ENCODE measurements at places on chromosomes 4 and X.

DNA sequence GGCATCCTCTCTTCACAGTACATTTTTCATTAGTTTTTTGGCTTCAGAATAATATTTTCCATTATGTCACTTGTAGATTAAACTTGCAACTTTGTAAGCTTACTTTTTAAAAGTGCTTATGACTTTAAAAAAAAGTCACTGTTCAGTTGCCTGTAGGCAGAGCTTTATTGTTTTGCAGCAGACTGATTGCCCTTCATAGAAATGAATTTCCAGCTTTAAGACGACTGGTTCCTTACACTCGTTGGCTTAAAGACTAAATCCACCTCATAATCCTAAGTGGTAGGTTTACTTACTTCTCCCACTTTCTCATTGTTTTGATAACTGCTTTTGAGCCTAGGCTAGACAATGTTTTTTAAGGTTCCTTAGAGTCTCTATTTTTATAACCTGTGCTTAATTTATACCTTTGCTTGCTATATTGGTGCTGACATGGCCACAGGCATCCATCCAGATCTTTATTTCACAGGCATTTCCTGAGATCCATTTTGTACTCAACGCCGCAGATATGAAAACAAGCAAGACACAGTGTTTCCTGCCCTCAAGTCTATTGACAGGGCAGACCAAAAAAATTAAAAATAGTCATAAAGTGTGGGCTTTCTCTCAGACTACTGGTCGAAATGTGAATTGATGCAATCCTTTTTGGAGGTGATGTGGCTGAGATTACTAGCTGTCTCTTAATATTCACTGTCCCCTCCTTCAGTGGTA lies 12.6 kb upstream of the IL13RA2 start:
- no peak for DNase-seq

GRCh38 chr4:67122029-67122428 lies 423.3 kb downstream of the CENPC start:
- no peak for DNase-seq

DNA sequence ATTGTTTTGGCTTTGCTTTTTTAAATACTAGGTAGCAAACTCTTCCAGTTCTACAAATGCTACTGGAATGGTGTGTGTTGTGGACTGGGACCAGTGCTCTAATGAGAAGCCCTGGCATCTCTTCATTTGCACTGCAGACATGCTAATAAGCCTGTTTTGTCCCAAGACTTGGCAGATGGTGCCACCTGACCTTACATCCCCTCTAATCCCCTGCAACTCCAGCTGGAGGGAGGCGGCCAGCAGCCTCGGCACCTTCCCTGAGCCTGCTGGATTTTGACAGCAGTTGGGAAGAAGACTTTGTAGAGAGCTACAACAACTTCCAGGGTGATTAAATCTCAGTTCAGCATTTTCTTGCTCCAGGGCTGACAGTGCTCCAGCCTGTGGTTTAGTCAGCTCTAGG lies 200.0 kb downstream of the DCLK2 start:
- DNase-seq: no peak

GRCh38 chr4:7781993-7782392 lies 157.7 kb downstream of the AFAP1 start:
- DNase-seq: no peak

DNA sequence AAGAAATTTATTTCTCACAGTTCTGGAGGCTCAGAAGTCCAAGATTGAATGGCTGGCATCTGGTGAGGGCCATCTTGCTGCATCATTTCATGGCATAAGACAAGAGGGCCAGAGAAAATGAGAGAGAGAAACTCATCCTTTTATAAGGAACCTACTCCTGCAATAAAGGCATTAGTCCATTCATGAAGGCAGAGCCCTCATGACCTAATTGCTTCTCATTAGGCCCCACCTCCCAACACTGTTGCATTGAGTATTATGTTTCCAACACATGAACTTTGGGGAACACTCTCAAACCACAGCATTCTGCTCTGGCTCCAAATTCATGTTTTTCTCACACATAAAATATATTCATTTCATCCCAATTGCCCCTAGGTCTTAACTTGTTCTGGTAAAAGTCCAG lies 14.2 kb downstream of the RNF175 start:
- DNase-seq: no peak

- DNase-seq: no peak
These were observed 222.3 kb downstream of the CPE start for GRCh38 chr4:165600959-165601683.

DNA sequence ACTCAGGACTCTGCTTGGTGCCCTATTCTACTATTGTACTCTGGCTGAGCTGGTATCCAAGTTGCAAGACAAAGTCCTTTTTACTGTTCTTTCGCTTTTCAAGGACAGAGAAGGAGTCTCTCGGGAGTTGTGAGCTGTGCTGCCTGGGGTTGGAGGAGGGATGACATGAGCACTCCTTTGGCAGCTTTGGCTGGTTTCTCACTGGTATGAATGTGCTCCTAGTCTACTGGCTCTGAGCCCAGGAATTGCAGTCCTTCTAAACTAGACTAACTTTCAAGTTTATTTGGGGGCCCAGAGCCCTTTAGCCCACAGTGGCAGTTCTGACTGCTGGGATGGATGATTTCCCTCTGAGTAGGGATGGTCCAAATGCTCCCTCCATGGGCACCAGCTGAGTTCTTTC lies 997.1 kb downstream of the RAB28 start:
- no peak for DNase-seq

DNA sequence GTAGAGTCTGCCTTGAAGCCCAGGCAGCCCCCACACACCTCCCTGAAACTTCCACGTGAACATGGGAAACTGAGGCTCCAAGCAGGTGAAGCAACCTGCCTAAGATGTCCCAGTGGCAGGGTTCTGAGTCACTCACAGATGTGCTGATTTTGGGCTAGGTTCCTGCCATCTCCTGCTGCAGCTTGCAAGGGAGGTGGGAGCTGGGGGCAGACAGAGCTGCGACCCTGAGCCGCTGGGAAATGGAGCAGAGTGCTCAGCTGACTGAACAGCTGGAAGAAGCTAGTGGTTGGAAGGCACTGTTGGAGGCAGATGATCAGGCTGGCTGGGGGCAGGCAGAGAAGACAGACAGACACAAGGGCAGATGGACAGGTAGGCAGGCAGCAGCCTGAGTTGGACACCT lies 3.6 kb upstream of the FATE1 start:
- DNase-seq: no peak

- peak; percentile 27 for DNase-seq
These were observed at the start of gene GPRASP2 for GRCh38 chrX:102712216-102712966. Gene GPRASP2 (plus strand): TSS chrX:102712448. CDS start chrX:102714870, 2,422 bp downstream.

DNA sequence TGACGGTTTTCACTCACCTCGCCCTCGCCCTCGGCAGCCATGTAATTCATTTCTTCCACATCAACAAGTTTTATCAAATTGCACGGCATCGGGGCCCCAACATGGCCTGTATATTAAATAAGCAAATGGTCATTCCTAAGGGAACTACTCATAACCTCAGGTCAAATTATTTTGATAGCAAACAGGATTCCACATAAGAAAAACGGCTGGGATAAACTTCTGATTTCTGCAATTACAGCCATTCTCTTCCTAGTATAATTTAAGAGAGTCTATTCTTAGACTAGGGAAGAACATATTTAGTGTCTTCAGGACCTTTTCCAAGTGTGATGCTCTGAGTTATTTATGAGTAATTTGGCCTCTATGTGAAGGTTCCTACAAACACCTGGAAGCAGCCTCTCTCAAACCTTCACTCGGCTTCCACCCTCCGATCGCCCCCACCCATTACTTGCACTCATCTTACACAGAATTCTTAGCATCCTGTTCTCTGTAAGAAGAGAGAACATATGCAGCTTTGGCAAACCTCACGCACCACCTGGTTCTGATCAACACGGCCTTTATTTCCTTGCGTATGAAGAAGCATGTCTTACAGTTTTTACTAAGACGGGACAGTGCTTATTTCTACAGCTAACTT lies 29.4 kb upstream of the CENPU start:
- DNase-seq: no peak

GRCh38 chrX:129653971-129654651 lies 645 bp downstream of the APLN start:
- no peak for DNase-seq

GRCh38 chr4:166290426-166290825 lies 417.4 kb downstream of the TLL1 start:
- DNase-seq: no peak

GRCh38 chrX:48475296-48475695 lies 703 bp upstream of the FTSJ1 start:
- DNase-seq: no peak

DNA sequence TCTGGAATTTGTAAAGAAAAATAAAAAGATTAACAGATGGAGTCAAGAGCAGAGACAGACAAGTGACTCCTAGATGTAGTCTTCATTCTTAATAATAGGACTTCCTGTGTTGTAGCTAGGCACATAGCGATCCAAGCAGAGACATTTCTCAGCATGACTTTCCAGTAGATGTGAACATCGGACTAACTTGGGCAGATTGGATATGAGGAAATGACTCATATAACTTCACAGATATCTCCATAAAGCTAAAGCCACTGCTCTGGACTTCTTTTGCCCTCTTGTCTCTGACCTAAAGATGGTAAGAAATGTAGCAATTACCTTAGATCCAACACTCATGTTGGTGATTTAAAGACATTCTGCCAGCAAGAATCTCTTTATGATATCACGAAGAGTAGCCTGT lies 131.7 kb downstream of the EPHA5 start:
- DNase-seq: no peak

- DNase-seq: no peak
These were observed 582.8 kb upstream of the CPEB2 start for GRCh38 chr4:14419516-14419915.

DNA sequence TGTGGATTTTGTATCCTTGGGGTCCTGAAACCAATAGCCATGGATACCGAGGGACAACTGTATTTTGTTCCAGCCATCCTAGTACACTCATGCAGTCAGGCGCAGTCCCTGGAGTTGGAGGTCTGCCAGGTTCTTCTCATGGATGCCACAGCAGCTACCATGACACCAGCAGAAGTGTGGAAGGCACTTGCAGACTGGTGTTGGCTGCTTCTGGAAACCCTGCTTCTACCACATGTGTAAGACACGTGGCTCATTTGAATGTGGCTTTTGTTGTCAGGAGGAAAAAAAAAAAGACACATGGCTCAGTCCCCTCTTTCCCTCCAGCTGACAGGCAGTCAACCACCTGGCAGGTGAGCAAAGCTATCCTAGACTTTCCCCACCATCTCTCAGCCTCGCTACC lies 19.4 kb downstream of the DRD5 start:
- no peak for DNase-seq

DNA sequence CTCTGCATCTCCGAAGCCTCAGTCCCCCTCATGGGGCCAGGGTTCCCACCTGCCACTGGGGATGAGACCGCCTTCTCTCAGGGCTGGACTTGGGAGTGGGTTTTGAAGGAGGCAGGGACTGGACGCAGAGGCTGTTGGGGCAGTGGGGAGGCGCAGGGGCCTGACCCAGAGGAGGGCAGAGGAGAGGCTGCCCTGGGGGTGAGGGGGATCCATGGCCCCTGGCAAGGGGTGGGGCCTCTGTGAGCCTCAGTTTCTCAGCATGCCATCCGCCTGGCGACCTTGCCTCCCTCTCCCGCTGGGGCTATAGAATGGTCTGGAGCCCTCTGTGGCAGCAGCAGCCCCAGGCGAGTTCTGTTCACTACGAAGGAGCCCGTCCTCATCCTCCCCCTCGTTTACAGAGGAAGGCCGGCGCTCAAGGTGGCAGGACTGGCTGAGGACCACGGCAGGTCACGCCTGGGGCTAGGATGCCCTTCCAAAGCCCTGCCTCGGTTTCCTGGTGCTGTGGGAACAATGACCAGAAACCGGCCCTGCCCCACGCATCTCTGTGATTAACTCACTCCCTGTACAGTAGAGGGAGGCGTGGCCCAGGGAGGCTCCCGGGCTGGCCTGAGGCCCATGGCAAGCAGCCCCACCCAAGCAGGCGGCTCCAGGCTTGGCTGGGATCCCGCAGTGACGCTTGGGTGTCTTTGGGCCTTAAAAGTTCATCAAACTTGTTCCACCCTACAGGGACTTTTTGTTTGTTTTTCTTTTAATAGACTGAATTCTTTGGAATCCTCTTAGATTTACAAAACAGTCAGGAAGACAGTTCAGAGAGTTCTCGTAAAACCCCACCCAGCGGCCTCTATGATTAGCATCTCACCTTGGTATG lies 16.0 kb upstream of the SH3TC1 start:
- no peak for DNase-seq

DNA sequence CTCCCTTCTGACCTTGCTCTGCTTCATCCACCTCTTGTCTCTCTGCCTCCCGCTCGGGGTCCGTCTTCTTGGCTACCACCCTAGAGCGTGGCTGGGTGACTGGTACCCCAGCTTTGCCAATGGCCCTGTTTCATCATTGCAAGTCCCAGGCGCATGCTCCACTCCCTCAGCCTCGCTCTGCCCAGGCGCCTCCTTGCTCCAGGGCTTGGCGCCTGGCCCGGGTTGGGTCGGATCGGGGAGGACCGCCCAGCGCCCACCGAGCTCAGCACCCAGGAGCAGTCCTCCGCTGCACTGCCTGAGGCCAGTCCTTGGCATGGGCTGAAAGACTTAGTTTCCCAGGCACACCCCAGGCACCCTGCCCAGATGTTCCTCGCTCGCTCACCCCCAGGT lies 577 bp downstream of the BGN start:
- DNase-seq: no peak

- DNase-seq: no peak
These were observed 869 bp upstream of the ADD1 start for GRCh38 chr4:2842687-2843262.

DNA sequence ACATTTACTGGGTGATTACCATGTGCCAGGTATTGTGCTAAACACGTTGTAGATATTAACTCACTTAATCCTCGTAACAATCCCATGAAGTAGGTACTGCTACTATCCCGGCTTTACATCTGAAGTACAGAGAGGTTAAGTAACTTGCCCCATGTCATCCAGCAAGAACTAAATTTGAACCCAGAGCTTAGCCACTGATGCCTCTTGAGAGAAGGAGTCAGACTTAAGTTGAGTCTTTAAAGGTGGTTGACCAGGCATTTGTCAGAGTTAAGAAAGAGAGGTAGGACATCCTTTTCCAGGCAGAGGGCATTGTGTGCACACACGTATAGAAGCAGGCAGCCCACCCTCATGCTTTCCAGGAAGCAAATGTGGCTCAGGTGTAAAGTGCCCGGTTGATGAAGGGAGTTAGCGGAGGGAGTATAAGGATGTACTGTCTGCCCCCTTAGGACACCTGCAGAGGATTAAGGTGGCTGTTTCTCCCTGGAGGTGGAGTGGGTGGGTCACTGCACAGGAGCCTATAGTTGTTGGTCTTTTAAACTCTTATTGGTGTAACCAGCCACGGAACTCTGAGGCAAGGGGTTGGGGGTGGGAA lies 335 bp upstream of the CD38 start:
- no peak for DNase-seq

All from T follicular helper cell (primary cell).